ENCODE measurements at places on chromosomes 13 and 19.

DNA sequence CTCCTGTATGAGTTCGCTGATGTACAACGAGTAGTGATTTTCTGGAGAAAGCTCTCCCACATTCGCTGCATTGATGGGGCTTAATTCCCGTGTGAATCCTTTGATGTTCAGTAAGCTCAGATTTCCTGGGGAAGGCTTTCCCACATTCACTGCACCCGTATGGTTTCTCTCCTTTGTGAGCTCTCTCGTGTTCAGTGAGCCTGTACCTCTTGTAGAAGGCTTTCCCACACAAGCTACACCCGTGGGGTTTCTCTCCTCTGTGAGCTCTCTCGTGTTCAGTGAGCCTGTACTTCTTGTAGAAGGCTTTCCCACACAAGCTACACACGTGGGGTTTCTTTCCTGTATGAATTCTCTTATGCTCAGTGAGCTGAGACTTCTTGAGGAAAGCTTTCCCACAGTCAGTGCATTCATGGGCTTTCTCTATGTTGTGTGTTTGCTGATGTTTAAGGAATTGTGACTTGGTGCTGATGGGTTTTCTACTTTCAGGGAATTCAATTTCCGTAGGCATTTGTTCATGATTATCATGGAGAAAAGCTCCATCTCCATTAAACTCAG is 3.5 kb upstream of the ZNF577 start:
- DNase-seq, result no peak

- DNase-seq, result no peak
These were observed at the start of gene GPR183 for GRCh38 chr13:99307247-99307646. GPR183 (minus strand) TSS chr13:99307399; CDS start chr13:99296145, 11,254 bp downstream.

DNA sequence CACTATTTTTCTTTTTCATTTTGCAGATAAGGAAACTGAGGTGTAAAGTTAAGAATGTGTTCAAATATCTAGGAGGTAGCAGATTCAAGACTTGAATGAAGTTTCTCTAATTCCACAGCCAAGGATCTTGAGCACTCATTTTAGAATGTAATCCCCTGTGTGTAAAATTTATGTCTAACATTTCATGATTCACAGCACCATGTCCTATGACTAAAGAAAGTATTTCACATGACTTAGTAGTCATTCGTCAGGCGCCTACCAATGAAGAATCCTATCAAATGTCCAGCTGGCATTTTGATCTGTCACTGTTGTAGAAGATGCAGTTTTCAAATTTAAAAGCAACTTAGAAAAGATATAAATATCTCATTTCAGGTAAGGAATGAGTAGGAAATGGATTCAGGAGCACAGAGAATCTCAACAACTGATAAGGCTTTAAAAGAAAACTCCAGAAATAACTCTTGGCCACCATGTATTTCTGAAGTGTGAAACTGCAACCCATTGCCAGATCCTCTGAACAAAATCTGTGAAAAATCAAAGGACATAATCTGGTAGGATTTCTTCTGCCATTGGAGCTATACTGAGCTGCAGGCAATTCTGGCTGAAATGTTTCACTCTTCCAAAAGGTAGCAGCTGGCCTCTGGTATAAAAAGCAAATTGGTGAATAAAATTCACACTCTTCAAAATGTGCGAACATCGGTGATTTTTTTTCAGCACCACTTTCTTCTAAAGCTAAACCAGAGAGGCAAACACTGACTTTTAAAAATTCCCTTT is 92.2 kb downstream of the DCLK1 start:
- DNase-seq, result no peak

DNA sequence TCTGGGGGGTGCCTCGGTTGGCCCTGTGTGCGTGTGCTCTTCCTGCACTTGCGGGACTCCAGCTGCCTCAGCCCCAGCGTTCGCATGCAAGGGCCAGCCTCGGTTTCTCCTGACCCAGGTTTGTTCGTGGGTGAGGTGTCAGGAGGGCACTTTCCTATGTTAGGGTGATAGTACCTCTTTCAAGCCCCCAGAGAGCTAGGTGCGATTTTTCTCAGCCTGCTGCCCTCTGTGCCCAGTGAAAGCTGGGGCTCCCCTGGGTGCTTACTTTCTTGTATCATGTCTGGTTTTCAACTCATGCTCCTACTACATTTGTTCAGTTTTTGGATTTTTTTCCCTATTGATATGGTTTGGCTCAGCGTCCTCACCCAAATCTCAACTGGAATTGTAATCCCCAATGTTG is 289.2 kb downstream of the TEX29 start:
- DNase-seq, result peak; percentile 28

GRCh38 chr13:30963791-30964190 is 31.3 kb downstream of the TEX26 start:
- no peak for DNase-seq

- no peak for DNase-seq
These were observed 985.4 kb downstream of the DIAPH3 start for GRCh38 chr13:59178344-59178743.

DNA sequence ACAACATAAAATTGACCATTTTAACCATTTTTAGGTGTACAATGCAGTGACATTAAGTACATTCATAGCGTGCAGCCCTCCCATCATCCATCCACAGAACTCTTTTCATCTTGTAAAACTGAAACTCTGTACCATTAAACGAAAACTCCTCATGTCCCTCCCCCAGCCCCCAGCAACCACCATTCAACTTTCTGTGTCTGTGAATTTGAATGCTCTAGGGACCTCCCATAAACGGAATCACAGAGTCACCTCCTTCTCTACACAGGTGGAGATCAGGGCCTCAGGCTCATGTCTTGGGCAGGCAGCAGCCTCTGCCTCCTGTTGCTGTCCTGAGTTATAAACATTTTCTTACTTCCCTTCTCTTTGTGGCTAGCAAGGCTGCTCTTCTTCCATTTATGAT is 7.3 kb upstream of the CCNE1 start:
- DNase-seq, result no peak

DNA sequence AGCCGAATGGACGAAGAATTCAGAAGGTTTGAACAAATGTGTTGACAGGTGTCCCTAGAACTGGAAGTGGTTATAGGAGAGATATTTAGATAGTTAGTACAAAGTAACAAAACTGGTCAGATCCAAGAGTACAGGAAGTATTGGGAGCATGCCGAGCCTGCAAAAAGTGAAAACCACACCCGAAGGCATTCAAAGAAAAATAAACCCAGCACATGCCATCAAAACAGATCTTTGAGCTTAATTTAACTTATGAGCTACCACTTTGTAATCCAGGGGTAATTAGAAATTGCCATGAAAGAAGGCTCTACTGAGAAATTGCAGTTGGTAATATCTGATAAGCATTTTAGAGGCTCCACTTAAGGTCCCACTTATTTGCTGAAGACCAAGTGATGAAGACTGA is 214.2 kb downstream of the DNAJC15 start:
- DNase-seq, result no peak

GRCh38 chr19:2332341-2333026 is 4.0 kb downstream of the SPPL2B start:
- no peak for DNase-seq

DNA sequence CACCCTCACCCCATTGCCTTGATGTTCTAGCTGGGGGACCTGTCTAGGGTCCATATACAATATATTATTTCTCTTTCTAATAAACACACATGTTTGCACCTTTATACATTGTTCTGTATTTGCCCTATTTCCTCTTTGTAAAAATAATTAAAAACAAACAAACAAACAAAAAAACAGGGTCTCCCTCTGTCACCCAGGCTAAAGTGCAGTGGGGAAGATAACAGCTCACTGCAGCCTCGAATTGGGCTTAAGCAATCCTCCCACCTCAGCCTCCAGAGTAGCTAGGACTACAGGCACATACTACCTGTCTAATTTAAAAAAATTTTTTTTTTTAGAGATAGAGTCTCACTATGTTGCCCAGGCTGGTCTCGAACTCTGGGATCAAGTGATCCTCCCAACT is 5.9 kb upstream of the FBN3 start:
- no peak for DNase-seq
